Left lung (tissue), 14 donors: ENCODE measurements at places on chromosomes 13 and 19. TPM values are rescaled to one million over a fixed set of nuclear protein-coding genes. Genes with fewer than 3 reads are reported as not detected.
A peak's percentile ranks its signal among the peaks of the same experiment; 100 is the strongest.

DNA sequence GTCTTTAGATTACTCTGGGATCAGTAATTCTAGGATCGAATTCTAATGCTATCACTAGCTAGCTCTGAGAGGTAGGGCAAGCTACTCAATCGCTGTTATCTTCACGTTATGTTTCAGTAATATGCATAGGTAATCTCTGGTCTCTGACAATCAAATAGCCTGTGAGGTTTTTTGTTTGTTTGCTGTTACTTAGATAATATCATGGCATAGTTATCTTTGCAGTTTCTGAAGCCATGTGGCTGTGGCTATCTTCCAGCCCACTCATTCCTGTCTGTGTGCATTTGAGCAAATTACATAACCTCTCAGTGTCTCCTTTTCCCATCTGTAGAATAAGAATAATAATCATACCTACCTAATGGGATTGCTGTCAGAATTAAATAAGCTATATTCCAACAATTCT, 330.2 kb downstream of the PCDH9 start:
- no peak for DNase-seq

The ZSCAN4 gene
- total RNA-seq: not detected

GRCh38 chr19:7722231-7722651, 9.7 kb downstream of the CLEC4G start:
- DNase-seq: no peak

DNA sequence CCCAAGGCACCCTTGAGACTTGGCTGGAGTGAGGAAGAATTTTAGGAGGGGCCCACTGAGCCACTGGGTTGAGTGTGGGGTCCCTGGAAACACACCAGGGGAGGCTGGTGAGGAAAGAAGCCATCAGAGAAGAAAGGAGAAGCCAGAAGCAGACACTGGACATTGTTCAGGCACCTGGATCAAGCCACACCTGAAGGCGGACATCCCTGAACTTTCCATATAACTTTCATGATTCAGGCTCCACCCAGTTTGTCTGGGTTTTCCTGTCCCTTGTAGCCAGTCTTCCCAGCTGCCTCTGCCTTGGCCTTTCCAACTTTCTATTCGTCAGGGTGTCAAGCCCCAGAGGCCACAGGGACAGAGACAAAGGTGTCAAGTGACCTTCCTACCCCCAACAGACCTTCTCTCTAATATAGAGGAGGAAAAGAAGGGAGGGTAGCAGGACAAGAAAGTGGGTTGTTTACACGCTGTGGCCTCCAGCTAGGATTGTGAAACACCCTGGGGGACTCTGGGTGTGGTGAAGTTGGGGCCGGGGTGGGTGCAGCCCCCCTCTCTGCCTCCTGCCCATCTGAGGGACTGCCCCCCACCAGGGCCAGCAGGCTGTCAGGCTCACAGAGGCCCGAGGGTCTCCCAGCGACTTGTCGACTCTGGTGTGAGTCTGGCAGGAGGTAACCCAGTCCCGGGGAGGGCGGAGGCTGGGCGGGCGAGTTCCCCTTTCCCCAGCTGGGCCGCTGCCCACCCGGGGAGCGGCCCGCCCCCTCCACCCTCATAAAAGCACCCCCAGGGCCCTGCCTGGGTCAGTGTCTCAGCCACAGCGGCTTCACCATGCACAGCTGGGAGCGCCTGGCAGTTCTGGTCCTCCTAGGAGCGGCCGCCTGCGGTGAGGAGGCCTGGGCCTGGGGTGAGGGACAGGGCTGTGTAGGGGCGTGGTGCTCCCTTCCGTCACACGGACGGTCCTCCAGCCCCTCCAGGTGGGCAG, at the start of gene CFD:
TSS of gene CFD (plus strand) at position 797 of the 976 bp plus-strand sequence. CDS start at position 823, 26 bp downstream.
- DNase-seq: peak; percentile 89

The SIX5 gene
- total RNA-seq: 14.0 TPM

DNA sequence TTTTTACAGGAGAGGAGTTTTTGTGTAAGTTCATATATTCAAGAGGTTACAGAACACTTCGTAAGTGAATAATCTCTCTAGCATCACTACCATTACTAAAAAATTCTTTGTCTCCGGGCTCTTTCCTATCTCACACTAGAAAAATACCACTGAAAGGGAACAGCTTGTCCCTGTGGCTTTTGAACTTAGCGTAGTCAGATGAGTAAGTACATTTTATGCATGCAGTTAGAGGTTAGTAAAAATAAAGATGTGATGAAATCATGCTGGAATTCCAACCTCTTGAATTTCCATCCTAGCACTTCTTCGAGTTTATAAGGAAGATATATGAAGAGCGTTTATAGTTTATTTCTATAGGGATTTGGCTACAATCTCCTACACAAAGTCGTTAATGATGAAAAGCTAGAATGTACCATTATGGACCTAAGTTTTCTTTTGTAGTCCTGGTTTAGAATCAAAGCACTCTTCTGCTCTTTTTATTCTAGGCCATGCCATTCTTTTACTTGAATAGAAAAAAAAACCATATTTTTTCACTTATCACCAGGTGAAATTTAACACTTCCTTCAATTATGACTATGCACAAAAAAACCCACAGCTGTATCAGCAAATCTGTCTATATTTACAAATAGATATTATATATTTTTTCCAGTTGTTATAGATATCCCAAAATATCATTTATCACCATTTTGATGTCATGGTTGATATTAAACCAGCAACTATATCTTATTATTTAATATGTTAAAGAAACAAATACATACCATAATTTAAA, 139.9 kb upstream of the PCDH9 start:
- DNase-seq: peak; percentile 10
